BE2C (cell line): ENCODE measurements at places on chromosomes 13 and 19.

GRCh38 chr19:13110099-13110610, 6.4 kb downstream of the TRMT1 start:
- DNase-seq, result no peak

DNA sequence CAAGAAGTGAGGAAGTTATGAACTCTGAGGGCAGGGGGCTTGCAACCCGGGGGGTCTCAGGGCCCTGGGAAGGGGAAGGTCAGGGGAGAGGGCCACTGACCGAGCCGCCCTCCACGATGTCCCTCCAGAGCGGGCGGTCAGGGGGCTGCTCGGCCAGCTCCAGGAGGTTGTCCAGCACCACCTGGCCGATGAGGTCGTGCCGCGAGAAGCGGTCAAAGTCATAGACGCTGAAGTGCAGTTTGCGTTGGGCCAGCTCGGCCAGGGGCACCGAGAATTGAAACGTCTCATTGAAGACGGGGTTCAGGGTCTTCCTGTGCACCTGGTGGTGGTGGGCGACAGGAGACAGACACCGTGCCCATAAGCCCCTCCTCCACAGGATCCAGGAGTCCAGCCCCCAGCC, 10.5 kb downstream of the SYT3 start:
- no peak for DNase-seq

- DNase-seq, result no peak
Measured at GRCh38 chr13:21579754-21580316, 24.1 kb downstream of the MICU2 start.

GRCh38 chr13:74773248-74773647, 639.0 kb upstream of the KLF12 start:
- DNase-seq, result no peak

DNA sequence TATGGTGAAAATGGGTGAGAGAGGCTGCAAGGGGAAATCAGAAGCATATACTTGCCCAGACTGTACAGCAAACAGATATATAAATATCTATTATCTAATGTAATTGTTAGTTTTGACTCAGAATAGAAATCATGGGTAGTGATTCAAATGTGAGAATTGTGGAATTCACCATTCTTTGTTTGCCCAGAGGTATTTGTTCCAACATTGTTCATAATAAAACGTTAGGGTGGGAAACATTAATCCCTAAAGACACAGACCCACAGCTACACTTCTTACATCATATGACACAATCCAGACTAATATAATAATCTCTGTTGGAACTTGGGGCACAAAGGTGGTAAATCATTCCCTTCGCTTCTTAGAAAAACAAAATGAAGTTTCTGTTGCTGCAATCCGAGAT, 646.5 kb upstream of the SLITRK6 start:
- DNase-seq, result no peak

GRCh38 chr19:52993342-52994178, 20.2 kb upstream of the ERVV-1 start:
- DNase-seq, result peak; percentile 72

- DNase-seq, result peak; percentile 93
Measured at GRCh38 chr19:49850487-49851342, at the start of gene PTOV1. PTOV1 (plus strand) TSS chr19:49851159.

- no peak for DNase-seq
Measured at GRCh38 chr13:73075954-73076353, 17.1 kb downstream of the KLF5 start.

- DNase-seq, result no peak
Measured at GRCh38 chr19:46803555-46803954, 15.2 kb upstream of the SLC1A5 start.

DNA sequence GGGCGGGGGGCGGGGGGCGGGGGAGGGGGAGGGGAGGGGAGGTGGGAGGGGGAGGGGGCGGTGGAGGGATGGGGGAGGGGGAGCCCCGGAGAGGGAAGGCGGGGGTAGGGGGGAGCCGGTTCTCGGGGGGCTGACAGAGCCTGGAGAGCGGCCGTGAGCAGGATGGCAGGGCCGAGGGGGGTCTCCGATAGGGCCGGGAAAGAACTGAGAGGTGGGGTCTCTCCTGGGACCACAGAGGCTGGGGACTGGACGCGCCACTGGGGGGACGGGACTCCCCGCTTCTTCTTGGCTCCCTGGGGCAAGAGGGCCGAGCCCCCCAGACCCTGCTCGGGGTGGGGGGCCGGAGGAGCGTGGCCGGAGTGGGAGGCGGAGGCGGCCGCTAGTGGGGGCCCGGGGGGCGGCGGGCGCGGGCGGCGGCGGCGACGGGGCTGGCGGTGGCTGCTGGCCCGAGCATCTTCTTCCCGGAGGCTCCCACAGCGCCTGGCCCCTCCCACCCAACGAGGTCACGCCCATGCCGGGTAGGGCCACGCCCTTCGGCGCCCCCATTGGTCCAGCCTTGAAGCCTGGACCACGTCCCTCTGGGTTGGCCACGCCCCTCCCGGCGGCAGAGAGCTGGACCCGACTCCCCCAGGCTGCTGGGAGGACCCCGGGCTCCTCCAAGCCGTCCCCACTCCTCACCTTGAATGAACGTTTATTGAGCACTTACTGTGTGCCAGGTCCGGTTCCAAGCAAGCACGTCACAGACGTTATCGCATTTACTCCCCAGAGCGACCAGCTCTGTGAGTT, at the start of gene NOVA2:
Gene NOVA2 (minus strand): TSS at position 313 of the 786 bp plus-strand sequence. CDS start 514 bp downstream, outside the sequence.
- peak; percentile 97 for DNase-seq

GRCh38 chr19:2240881-2241760, 4.5 kb downstream of the SF3A2 start:
- DNase-seq, result no peak

DNA sequence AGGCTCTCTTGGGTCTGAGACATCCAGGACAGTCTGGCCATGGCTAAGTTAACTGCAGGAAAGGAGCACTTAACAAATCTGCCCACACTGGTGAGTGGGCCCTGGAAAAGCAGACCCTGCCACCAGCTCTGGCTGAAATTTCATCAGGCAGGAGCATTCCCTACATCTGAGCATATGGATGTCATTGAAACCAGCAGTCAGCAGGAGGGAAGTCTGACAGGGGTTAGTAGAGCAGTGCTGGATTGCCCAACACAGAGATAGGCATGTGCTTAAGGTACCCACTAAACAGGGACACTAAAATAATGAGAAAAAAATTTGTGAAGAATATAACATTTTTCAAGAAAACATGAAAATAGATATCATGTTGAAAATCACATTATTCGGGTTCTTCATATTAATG, 13.6 kb upstream of the ACOD1 start:
- DNase-seq, result no peak

- no peak for DNase-seq
Measured at GRCh38 chr13:84659359-84659661, 777.0 kb upstream of the SLITRK1 start.

GRCh38 chr19:41587838-41588210, 11.9 kb downstream of the CEACAM21 start:
- no peak for DNase-seq

DNA sequence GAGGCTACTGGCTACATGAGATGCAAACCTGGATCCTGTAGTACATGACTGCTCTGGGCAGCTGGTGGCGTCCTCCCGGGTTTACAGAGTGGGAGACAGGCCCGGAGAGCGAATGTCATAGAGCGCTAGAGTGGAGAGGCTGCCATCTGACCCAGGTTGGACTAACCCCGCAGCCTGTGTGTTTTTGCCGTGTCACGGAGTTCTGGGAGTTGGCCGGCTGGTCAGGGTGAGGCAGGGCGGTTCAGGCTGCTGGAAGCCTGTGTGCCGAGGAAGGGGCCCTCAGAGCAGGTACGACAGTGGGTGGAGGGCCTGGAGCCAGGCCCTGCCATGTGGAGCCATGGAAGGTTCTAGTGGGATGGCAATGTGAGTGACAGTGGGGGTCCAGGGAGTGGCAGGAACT, 12.5 kb downstream of the CRTC1 start:
- DNase-seq, result no peak

GRCh38 chr13:85509512-85509911, 289.7 kb downstream of the SLITRK6 start:
- no peak for DNase-seq

GRCh38 chr19:511101-511851, 4.0 kb downstream of the TPGS1 start:
- no peak for DNase-seq

- DNase-seq, result no peak
Measured at GRCh38 chr13:103102482-103102881, 36.3 kb upstream of the SLC10A2 start.

GRCh38 chr19:32302778-32303177, 42.6 kb upstream of the ZNF507 start:
- no peak for DNase-seq

DNA sequence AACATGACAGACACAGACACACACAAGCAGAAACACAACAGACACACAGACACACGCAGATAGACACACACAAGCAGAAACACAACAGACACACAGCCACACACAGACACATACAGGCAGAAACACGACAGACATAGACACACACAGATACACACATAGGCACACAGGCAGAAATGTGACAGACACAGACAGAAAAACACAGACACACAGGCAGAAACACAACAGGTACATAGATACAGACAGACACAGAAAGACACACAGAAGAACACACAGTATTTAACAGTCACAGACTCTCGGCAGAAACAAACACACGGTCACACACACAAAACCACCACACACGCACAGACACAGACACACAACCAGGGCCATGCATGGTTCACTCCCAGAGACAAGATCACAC, 905 bp downstream of the TBXA2R start:
- no peak for DNase-seq

DNA sequence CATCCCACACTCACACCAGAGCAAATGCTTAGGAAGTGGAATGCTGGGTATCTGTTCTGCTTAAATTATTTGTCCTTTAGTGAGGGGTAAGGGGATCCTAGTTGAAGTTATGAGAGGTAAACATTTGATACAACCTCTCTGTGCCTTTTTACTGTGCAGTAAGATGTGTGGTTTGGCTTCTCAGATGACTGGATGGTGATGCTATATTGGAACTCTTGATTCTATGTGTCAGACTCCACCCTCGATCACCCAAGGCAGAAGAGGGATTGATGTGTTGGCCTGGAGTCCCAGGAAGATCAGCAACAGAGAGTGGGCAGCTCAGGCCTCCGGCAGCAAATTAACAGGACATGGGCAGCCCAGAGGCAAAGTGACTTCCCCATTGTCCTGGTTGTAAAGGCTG, 66.7 kb downstream of the SIPA1L3 start:
- no peak for DNase-seq

GRCh38 chr13:19927117-19927748, 31.3 kb upstream of the ZMYM2 start:
- no peak for DNase-seq

GRCh38 chr13:59631271-59631670, 532.5 kb downstream of the DIAPH3 start:
- DNase-seq, result no peak

DNA sequence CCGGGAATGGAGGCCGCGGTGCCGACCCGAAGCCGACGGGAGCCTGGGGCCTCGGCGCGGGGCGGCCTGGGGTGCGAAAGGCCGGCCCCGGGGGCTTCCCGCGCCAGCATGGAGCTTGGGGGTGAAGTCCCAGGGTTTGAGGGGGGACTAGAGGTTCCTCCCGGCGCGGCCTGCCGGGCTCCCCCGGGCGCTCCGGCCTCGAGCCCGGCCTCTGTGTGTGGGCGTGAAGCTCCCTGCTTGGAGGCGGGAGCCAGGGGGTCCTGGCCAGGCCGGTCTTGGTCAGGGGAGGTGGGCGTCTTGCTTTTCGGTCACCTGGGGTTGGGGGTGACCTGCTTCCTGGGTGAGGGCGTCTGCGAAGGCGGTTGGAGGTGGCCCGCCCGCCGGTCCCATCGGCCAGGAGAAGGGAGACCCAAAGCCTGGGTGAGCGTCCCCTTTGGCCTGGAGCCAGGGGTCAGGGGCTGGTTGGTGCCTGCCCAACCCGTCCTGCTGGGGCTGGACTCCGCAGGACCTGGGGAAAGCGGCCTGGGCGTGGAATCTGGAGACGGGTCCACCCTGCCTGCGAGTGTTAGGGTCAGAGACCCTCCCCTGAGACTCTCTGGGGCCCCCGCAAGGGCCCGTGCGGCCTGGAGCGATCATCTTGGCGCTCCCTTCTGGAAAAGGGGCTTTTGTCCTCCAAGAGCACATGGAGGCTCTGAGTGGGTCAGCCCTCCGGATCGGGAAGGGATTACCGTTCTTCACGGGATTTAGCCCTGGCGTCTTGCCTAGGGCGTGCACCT, 535 bp downstream of the BSG start:
- no peak for DNase-seq

DNA sequence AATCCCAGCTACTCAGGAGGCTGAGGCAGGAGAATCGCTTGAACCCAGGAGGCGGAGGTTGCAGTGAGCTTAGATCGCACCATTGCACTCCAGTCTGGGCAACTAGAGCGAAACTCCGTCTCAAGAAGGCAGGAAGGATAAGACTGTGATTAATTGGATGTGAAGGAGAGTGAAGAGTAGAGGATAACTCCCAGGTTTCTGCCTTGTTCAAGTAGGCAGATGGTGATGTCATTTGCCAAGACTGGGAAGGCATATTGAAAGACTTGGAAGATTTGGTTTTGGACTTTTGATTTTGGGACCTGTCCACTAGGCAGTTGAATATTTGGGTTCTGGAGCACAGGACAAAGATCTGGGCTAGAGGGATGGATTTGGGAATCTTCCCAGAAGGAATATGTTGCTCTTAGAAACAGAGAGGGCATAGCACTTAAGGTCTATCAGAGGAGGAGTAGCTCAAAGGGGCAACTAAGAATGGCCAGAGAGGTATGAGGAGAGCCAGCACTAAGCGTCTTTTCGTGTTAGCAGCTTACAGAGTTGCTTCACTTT, 20.0 kb downstream of the GARRE1 start:
- no peak for DNase-seq

DNA sequence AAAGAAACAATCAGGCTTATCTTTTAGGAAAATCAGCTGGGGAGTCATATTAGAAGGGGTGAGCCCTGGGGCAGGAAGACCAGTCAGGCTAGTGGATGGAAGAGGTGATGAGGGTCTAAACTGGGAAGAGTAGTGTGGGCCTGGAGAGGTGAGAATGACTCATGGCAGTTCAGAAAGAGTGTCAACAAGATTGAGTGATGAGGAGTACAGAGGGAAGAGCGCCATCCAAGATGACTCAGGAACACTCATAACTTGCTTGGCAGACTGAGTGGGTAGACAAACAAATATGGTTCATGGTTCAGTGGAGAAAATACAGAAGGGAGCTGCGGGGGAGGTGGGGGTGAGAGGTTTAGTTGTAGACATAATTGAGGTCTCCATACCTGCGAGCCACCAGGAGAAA, 17.3 kb upstream of the CLDN10 start:
- DNase-seq, result no peak

- DNase-seq, result no peak
Measured at GRCh38 chr13:79392882-79393563, 13.0 kb downstream of the RBM26 start.

DNA sequence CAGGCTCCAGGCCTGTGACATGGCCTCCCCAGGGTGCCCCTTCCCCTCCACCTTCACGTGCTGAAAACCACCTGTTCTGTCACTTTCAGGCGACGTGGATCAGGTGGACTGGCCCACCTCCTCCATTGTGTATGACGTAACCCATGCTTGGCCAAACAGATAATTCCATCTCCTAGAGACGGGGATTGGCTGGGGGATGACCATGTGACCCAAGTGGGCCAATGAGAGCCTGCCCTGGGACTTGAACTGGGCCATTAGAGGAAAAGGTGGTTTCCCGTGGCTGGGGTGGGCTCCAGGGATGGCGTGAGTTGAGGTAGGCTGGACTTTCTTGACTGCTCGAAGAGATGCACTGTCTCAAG, 3.6 kb upstream of the ADAMTSL5 start:
- no peak for DNase-seq

- no peak for DNase-seq
Measured at GRCh38 chr13:105814902-105815250, 720.6 kb downstream of the EFNB2 start.
